ENCODE measurements at places on chromosomes 6 and 20. TPM values are rescaled to one million over a fixed set of nuclear protein-coding genes. Genes with fewer than 3 reads are reported as not detected.

Gene IPCEF1
- 1.8 TPM for total RNA-seq

GRCh38 chr6:163457637-163458561, 43.4 kb downstream of the QKI start:
- peaks cover 46% of the 10 kb centered on the region for H3K4me1 ChIP-seq
- peak; percentile 11 for DNase-seq
- no peaks in the 10 kb centered on the region for H3K36me3 ChIP-seq
- H3K4me3 ChIP-seq: no peak overlapping the region
- H3K27ac ChIP-seq: no peak overlapping the region
- no peaks in the 10 kb centered on the region for H3K27me3 ChIP-seq

- H3K4me3 ChIP-seq: no peak overlapping the region
- H3K4me1 ChIP-seq: peaks cover 18% of the 10 kb centered on the region
- H3K27ac ChIP-seq: no peak overlapping the region
- DNase-seq: no peak
- no peaks in the 10 kb centered on the region for H3K27me3 ChIP-seq
- H3K36me3 ChIP-seq: no peaks in the 10 kb centered on the region
These were observed 43.1 kb downstream of the SYNJ2 start for GRCh38 chr6:158024566-158025297.

Gene STK4
- total RNA-seq: 30.3 TPM

DNA sequence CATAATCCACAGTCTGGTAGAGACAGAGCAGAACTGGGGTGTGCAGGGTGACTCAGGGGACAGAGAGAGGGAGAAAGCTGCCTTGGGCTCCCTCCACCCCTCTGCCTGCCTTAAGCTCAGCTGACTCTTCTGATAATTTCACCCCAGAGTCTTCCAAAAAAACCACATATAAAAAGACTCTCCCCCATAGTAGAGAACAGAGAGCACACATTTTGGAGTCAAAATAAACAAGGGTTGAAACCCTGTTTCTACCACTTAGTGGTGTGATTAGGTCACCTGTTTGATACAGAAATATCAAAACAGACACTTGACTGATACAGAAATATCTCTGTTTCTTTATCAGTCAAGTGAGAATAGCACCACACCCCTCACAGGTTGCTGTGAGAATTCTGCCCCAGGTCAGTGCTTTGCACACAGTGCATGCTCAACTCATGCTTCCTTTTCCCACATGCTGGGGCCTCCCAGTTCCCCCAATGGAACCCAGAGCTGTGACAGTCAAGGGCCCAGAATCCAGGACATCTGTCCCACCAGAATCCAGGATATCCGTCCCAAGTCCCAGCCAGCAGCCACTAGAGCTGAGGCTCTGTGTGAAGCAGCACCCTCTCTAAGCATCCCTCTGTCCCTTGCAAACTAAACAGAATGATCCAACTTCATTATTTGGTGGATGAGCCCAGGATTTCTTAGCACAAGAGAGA, 1.2 kb downstream of the TREML2 start:
- no peaks in the 10 kb centered on the region for H3K4me1 ChIP-seq
- H3K27me3 ChIP-seq: no peaks in the 10 kb centered on the region
- H3K4me3 ChIP-seq: no peak overlapping the region
- H3K27ac ChIP-seq: peak overlapping the region; percentile 0
- DNase-seq: no peak
- no peaks in the 10 kb centered on the region for H3K36me3 ChIP-seq

DNA sequence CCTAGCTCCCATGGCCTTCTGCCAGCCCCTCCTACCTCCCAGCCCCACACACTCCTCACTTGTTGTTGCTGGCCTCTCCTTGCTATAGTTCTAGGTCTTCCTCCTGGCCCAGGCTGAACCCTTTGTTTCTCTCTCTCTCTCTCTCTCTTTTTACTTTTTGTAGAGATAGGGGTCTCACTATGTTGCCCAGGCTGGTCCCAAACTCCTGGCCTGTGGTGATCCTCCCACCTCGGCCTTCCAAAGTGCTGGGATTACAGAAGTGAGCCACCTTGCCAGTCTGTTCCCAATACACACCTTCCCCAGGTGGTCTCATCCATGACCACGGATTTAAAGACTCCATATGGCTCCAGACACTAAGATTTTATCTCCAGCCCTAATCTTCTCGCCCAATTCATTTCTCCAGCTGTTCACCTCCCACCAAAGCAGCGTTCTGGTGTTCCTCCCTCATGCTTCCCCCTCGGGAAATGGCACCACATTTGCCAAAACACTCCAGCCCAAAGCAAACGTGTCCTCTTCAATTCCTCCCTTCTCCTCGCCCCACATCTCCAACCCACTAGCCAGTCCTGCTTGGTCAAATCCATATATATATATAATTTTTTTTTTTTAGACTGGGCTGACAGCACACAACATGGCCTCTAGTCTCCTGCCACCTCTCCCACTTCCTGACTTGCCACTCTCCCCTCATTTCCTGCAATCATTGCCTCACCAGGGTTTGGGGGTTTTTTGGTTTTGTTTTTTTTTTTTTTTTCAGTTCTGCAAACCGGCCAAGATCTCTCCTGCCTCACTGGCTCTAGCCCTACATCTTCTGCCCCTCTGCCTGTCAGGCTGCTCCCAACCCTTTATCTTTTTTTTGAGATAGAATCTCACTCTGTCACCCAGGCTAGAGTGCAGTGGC, 104.4 kb downstream of the NCR2 start:
- H3K4me3 ChIP-seq: no peak overlapping the region
- H3K27ac ChIP-seq: no peak overlapping the region
- peaks cover 17% of the 10 kb centered on the region for H3K4me1 ChIP-seq
- H3K36me3 ChIP-seq: no peaks in the 10 kb centered on the region

GRCh38 chr20:60345106-60345505, 386.9 kb downstream of the CDH26 start:
- DNase-seq: no peak
- H3K27me3 ChIP-seq: no peaks in the 10 kb centered on the region
- H3K4me3 ChIP-seq: no peak overlapping the region
- H3K36me3 ChIP-seq: no peaks in the 10 kb centered on the region

Gene SLC4A11
- 1.4 TPM for total RNA-seq

Gene CDH26
- total RNA-seq: 1.9 TPM

GRCh38 chr20:38862226-38862625, 56.7 kb downstream of the PPP1R16B start:
- H3K4me3 ChIP-seq: no peak overlapping the region
- no peak for DNase-seq
- H3K4me1 ChIP-seq: peaks cover 3% of the 10 kb centered on the region
- H3K36me3 ChIP-seq: no peaks in the 10 kb centered on the region
- H3K27ac ChIP-seq: no peak overlapping the region

GRCh38 chr6:46940433-46941226, 18.9 kb upstream of the ADGRF5 start:
- H3K36me3 ChIP-seq: no peaks in the 10 kb centered on the region
- no peaks in the 10 kb centered on the region for H3K4me1 ChIP-seq
- no peak overlapping the region for H3K27ac ChIP-seq
- no peak overlapping the region for H3K4me3 ChIP-seq

- peak overlapping the region; percentile 93 for H3K4me3 ChIP-seq
- peak overlapping the region; percentile 91 for H3K27ac ChIP-seq
- DNase-seq: no peak
- peaks cover 6% of the 10 kb centered on the region for H3K27me3 ChIP-seq
These were observed 727 bp downstream of the MRS2 start for GRCh38 chr6:24403501-24403824.

Gene CLIC5
- 153 TPM for total RNA-seq

GRCh38 chr6:100453701-100454521, 10.8 kb downstream of the SIM1 start:
- H3K27me3 ChIP-seq: peaks cover 99% of the 10 kb centered on the region
- no peak overlapping the region for H3K4me3 ChIP-seq
- DNase-seq: no peak
- peaks cover 20% of the 10 kb centered on the region for H3K4me1 ChIP-seq

- H3K4me1 ChIP-seq: no peaks in the 10 kb centered on the region
- no peak for DNase-seq
- no peaks in the 10 kb centered on the region for H3K36me3 ChIP-seq
- no peaks in the 10 kb centered on the region for H3K27me3 ChIP-seq
These were observed 13.0 kb downstream of the GMDS start for GRCh38 chr6:2232445-2232844.

Gene SLC22A2
- total RNA-seq: not detected

Gene ADGRF4
- total RNA-seq: 3.5 TPM

DNA sequence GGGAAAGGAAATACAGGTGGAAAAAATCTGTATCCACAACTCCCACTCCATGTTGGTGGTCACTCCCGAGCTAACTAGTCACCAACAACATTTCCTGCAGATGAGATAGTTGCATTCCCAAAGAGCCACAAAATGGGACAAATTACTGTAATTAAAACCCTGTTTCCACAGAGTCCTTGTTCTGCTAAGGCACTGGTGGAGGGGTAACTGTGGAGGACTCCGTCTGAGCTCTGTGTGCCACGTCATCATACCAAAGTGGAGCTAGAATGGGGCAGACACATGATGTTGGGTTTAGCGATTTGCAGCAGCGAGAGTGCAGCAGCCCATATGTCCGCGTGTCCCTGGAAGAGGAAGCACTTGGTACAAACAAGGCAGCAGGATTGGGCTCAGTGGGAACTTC, 172.5 kb upstream of the KCNK16 start:
- no peak overlapping the region for H3K27ac ChIP-seq

Gene DPPA5
- total RNA-seq: not detected

GRCh38 chr20:35290186-35290886, 1.9 kb downstream of the FAM83C start:
- H3K36me3 ChIP-seq: no peaks in the 10 kb centered on the region
- no peak overlapping the region for H3K4me3 ChIP-seq
- DNase-seq: no peak
- no peak overlapping the region for H3K27ac ChIP-seq
- H3K4me1 ChIP-seq: peaks cover 2% of the 10 kb centered on the region

DNA sequence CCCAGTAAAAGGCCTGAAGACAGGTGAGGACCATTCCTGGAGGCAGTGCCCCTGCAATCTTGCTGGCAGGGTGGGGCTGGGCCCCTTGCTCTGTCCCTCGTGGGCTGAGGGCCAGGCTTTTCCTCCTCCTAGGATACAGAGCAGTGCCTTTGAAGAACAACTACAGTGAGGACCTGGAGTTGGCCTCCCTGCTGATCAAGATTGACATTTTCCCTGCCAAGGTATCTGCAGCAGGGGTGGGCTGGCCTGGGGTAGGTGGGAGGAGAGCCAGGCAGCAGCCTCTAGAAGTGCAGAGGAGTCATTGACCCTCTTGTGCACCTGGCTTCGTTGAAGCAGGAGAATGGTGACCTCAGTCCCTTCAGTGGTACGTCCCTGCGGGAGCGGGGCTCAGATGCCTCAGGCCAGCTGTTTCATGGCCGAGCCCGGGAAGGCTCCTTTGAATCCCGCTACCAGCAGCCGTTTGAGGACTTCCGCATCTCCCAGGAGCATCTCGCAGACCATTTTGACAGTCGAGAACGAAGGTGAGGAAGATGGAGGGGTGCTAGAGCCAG, 36.5 kb downstream of the PLCG1 start:
- no peaks in the 10 kb centered on the region for H3K27me3 ChIP-seq
- no peak overlapping the region for H3K4me3 ChIP-seq
- peaks cover 14% of the 10 kb centered on the region for H3K36me3 ChIP-seq
- peak overlapping the region; percentile 80 for H3K27ac ChIP-seq
- DNase-seq: peak; percentile 5
- peaks cover 17% of the 10 kb centered on the region for H3K4me1 ChIP-seq

- H3K27ac ChIP-seq: no peak overlapping the region
- no peak for DNase-seq
- H3K4me3 ChIP-seq: no peak overlapping the region
- H3K36me3 ChIP-seq: no peaks in the 10 kb centered on the region
These were observed 240.4 kb upstream of the RREB1 start for GRCh38 chr6:6867404-6867799.

Gene EPB41L2
- total RNA-seq: 45.3 TPM

GRCh38 chr6:11447265-11447664, 90.3 kb upstream of the TMEM170B start:
- H3K27ac ChIP-seq: no peak overlapping the region
- no peaks in the 10 kb centered on the region for H3K27me3 ChIP-seq
- H3K4me1 ChIP-seq: peaks cover 2% of the 10 kb centered on the region

DNA sequence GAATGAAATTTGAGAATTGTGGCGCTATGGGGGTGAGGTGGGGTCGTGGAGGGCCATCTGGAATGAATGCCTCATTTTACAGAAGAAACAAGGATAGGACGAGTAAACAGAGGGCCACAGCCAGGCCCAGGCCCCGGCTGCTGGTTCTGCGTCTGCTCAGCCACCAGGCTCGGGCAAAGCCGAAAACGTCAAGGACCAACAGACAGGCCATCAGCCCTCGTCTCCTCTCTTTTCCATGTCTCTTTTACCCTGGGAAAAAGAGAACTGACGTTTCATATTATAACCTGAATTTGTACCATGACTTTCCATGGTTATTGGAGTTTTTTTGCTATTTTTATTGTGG, 212.4 kb upstream of the ARID1B start:
- no peak overlapping the region for H3K27ac ChIP-seq
- peaks cover 10% of the 10 kb centered on the region for H3K4me1 ChIP-seq
- H3K27me3 ChIP-seq: no peaks in the 10 kb centered on the region
- H3K4me3 ChIP-seq: no peak overlapping the region
- DNase-seq: no peak

GRCh38 chr6:107409942-107410341, 49.4 kb downstream of the PDSS2 start:
- no peak overlapping the region for H3K4me3 ChIP-seq
- H3K36me3 ChIP-seq: no peaks in the 10 kb centered on the region
- peaks cover 13% of the 10 kb centered on the region for H3K4me1 ChIP-seq

DNA sequence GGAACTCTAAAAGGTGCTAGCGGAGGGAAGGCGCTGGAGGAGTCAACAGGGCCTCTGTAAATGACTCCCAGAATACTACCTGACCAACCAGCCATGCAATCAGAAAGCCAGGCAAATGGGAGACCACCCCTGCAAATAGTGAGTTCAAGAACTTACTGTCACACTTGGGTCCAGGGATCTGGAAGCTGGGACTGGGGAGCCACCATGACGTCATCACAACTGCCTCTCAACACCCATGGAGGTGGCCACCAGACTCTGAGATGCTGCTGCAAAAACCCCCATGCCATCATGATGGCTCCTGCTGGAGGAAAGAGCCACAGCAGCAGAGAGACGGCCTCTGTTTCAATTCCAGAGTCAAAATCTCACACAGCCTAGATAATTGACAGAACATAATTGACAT, 8.5 kb upstream of the PDYN start:
- no peaks in the 10 kb centered on the region for H3K36me3 ChIP-seq
- no peak overlapping the region for H3K27ac ChIP-seq
- no peak for DNase-seq
- H3K4me1 ChIP-seq: no peaks in the 10 kb centered on the region
- peaks cover 34% of the 10 kb centered on the region for H3K27me3 ChIP-seq

Gene PRELID3B
- total RNA-seq: 25.3 TPM

Gene SAMD10
- total RNA-seq: 26.9 TPM

- H3K4me3 ChIP-seq: no peak overlapping the region
- H3K27ac ChIP-seq: no peak overlapping the region
- no peak for DNase-seq
These were observed 129.9 kb downstream of the EYA2 start for GRCh38 chr20:47024461-47024937.
